ENCODE measurements at places on chromosomes 6 and 20. TPM values are rescaled to one million over a fixed set of nuclear protein-coding genes. Genes with fewer than 3 reads are reported as not detected.

The EEF1E1 gene
- 78.9 TPM for total RNA-seq

The AK9 gene
- total RNA-seq = 0.19 TPM

The HCK gene
- not detected for total RNA-seq

The HLA-B gene
- 141 TPM for total RNA-seq

The CDC5L gene
- total RNA-seq = 16.0 TPM

The PTPRK gene
- 46.3 TPM for total RNA-seq

The SLC22A16 gene
- total RNA-seq = not detected

The HRH3 gene
- total RNA-seq = not detected

The FRS3 gene
- total RNA-seq = 5.5 TPM

The KIAA0408 gene
- total RNA-seq = 0.16 TPM

The ZNF391 gene
- total RNA-seq = 2.5 TPM

The TSHZ2 gene
- total RNA-seq = 4.2 TPM

The OPRM1 gene
- not detected for total RNA-seq

The ECT2L gene
- total RNA-seq = not detected

The CASS4 gene
- not detected for total RNA-seq

The CRISP2 gene
- total RNA-seq = not detected

The SLC17A4 gene
- total RNA-seq = not detected

The WFDC10B gene
- not detected for total RNA-seq

The VSX1 gene
- not detected for total RNA-seq

The PRSS16 gene
- 12.2 TPM for total RNA-seq

The CGA gene
- not detected for total RNA-seq

The DNAAF9 gene
- 6.3 TPM for total RNA-seq

The GGTLC1 gene
- total RNA-seq = not detected

The RBPJL gene
- total RNA-seq = not detected

The TLDC2 gene
- total RNA-seq = not detected

The PGC gene
- not detected for total RNA-seq

The TGM2 gene
- total RNA-seq = 31.0 TPM

The SMLR1 gene
- total RNA-seq = not detected

The CEBPB gene
- total RNA-seq = 195 TPM

The SEMG1 gene
- total RNA-seq = not detected

The ENPP5 gene
- total RNA-seq = 1.5 TPM

The HLA-DMA gene
- 3.7 TPM for total RNA-seq

The GABRR1 gene
- not detected for total RNA-seq

The KCNS1 gene
- total RNA-seq = 0.91 TPM

The HEY2 gene
- not detected for total RNA-seq

Data from hair follicular keratinocyte (primary cell).